Esophagus squamous epithelium (tissue), 5 donors: ENCODE measurements at places on chromosomes 7 and 10.

DNA sequence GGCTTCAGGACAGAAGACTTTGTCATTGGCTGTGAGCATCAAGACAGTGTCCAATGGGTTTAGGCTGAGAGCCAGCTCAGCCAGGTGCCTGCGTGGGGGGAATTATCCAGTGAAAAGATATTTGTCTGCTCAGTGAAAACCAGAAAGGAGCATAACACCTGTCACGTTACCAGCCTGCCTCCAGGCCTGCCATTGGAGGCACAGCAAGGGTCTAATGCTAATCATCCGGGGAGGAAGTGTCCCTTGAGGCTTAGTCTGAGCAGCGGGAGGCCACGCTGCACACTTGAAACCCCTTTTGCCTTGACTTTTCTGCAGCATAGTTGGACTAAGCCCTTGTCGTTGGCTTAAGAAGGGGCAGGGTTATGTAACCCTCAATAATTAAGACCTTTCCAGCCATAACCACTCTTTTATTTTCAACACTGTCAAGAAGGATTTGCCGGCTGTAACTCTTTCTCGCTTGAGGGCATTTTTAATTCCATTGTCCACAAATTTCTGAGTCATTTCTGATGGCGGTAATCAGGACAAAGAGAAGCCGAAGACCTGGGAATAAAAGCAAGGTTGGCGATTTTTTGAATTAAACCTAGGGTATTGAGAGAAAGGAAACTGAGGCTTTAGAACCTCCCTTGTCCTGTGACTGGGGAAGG lies 639.6 kb upstream of the FOXK1 start:
- DNase-seq = no peak
- H3K4me3 ChIP-seq = no peak overlapping the region
- H3K27ac ChIP-seq = no peak overlapping the region
- no peaks in the 10 kb centered on the region for H3K36me3 ChIP-seq

DNA sequence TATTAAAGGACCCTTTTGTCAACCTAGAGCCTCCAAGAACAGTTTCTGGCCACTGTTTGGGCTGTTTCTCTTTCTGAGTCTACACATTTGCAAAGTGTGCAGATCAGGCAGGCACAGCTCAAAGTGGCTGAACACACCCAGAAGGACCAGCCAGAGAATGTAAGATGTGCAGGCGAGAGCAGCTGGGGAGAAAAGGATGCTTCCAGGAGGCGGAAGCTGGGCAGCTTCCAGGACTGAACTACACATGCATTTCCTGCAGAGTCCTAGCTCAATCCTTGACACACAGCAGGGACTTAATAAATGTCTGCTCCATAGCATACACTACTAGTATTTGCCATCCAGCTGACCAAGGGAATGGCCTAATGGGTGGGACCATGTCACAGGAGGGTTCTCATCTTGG lies 70.9 kb downstream of the CTBP2 start:
- no peak for DNase-seq
- H3K4me1 ChIP-seq = peaks cover 4% of the 10 kb centered on the region
- H3K36me3 ChIP-seq = no peaks in the 10 kb centered on the region
- H3K4me3 ChIP-seq = no peak overlapping the region
- no peaks in the 10 kb centered on the region for H3K27me3 ChIP-seq

DNA sequence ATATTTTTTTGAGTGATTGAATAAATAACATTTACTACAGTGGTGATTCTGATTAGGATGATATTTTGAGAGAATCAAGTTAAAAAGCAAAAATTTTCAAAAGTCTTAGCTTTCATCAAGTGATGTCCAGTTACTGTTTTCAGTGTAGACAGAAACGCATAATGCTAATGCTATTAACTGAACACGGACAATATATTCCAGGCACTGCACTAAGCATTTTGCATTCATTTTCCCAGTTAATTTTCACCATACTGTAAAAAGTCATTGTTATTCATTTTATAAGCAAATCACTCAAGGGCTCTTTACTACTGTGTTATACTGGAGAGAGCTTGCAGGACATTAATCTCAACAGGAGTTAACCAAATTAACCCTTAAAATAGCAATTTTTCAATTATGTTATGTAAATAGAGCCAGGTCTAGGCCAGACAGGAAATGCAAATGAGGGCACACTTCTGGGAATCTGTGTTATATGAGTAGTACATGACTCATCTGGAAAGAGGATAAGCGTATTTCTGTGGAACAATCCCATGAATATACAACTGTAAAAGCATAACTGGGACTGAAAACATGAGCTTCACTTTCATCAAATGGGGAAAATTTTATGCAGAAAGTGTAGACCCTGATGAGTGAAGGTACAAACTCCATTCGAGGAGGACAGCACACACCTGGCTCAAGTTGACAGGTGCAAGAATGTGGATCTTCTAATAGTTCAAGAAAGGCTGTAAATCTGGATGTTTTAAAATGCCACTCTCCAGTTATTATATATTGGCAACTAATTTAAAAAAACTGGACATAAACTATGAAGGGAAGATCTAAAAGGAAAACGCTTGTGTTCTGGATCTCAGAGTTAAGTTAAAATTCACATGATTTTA lies 75.4 kb downstream of the ANK3 start:
- no peak for DNase-seq
- H3K36me3 ChIP-seq = no peaks in the 10 kb centered on the region
- H3K4me1 ChIP-seq = peaks cover 3% of the 10 kb centered on the region
- no peaks in the 10 kb centered on the region for H3K27me3 ChIP-seq

DNA sequence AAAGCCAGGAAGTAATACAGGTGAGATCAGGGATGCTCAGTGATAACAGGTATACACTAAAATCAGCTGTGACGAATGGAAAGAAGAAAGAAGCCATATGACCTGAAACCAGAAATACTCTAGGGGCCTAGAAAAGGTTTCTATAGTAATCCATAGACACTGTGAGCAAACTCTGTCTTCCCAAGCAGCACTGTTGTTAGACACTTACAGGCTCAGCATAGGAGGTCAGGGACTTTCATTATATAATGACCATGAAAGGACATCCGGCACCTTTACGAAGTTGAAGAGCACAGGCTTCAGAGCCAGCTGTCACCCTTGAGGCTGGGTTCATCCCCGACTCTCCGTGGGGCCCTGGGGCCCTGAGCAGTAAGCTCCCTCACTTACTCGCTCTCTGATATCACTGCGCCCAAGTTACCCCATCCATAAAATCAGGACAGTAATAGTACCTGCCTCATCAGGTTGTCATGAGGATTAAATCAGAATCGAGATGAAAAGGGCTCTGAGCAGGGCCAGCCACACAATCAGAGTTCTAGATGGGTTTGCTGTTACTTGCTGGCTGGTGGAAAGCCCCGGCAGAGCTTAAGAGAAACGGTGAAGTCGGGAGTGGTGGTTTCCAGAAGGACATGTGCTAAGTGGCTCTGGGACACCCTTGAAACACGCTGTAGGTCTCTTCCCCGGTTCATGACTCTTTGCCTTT lies 79.5 kb downstream of the ITIH5 start:
- H3K4me1 ChIP-seq = no peaks in the 10 kb centered on the region
- no peak for DNase-seq
- no peak overlapping the region for H3K4me3 ChIP-seq
- no peak overlapping the region for H3K27ac ChIP-seq
- H3K27me3 ChIP-seq = no peaks in the 10 kb centered on the region

DNA sequence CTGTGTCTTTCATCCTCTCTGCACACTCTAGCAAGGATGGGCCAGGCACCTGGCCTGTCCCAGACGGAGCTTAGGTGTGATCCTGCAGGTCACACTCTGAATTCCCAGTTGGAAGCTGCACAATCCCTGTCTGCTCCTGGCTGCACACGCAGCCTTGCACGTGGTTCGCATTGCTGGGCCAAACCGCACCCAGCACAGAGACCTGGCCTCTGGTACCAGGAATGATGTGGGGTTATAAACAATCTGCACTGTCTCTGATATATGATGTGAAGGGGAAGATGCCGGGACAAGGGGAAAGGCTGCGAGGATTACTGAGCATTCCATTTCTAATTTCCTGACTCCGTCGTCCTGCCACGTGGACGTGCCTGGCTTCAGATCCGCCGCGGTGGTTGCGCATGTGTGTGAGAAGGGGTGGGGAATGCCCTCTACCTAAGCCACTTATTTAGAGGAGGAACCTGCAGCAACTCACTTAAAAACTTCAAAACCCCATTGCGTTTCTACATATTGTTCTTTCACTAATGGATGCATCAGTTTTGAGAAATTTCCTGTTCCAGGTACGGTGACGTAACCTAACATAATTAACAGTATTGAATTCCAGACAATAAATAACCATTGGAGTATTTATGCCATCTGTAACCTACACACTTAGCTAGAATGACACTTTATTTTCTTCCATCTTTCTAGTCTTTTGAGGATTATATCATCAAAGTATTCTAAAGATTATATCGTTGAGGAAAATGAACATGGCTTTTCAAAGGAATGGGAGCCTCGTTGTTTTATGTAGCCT lies 559.7 kb upstream of the MGMT start:
- no peak overlapping the region for H3K27ac ChIP-seq
- no peaks in the 10 kb centered on the region for H3K36me3 ChIP-seq
- H3K4me3 ChIP-seq = no peak overlapping the region
- no peaks in the 10 kb centered on the region for H3K4me1 ChIP-seq
- no peak for DNase-seq

DNA sequence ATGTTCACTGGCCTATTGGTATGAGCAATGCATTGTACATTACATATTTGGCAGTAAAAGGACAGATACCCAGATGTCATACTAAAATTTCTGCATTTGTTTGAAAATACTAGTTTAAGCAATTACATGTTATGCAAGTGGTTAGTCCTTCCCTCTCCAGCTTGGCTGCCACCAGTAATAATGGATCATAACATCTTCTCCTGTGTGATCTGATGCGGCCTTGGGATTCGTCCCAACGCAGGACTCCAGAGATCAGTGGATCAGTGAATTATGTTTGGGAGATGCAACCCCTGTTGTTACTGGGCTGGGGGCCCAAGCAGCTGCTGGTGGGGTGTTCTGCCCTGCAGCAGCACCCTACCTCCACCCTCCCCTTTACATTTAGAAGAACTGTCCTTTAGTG lies 11.2 kb upstream of the PDK4 start:
- H3K4me1 ChIP-seq = peaks cover 43% of the 10 kb centered on the region
- H3K27ac ChIP-seq = peak overlapping the region; percentile 90
- no peak for DNase-seq
- no peaks in the 10 kb centered on the region for H3K27me3 ChIP-seq

- peak overlapping the region; percentile 62 for H3K4me3 ChIP-seq
- H3K36me3 ChIP-seq = no peaks in the 10 kb centered on the region
- no peaks in the 10 kb centered on the region for H3K27me3 ChIP-seq
- peak overlapping the region; percentile 97 for H3K27ac ChIP-seq
- H3K4me1 ChIP-seq = peaks cover 41% of the 10 kb centered on the region
Observed at GRCh38 chr10:63628526-63629362, 107.5 kb downstream of the REEP3 start.

DNA sequence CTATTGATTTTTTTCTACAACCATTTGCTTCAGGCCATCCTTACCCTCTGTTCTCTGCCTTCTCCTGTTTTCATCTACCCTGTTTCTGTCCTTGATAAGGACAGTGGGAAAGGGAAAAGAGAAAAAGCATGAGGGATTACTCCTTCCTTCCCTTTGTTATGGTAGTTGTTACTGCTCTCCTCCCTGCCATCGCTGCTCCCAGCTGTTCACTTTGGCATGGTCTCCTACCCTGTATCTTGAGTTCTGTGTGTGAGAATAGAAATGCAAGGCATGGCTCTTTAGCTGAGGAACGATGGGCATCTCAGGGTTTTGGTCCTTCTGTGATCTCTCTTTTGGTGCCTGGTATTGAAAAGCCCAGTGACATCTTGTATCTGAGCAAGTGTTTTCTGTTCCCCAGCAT lies 6.4 kb downstream of the CCSER2 start:
- no peak overlapping the region for H3K27ac ChIP-seq
- H3K36me3 ChIP-seq = no peaks in the 10 kb centered on the region
- peaks cover 5% of the 10 kb centered on the region for H3K4me1 ChIP-seq
- DNase-seq = no peak
- H3K27me3 ChIP-seq = no peaks in the 10 kb centered on the region

DNA sequence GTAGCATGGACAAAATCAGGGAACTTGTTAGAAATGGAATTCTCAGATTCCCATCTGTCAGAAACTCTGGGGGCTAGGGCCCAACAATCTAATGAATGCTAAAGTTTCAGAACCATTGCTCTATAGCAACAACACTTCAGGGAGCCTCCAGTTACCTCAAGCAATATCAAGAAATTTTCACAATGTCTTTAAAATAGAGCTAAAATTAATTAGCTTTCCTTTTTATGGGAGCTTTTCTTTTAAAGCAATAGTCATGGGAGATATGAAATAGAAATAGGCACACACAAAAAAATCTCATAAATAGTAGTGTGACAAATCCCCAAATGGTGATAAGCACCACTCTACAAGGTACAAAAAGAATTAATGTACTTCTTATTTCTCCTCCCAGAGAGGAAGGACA lies 80.9 kb downstream of the AASS start:
- H3K4me3 ChIP-seq = no peak overlapping the region
- H3K4me1 ChIP-seq = no peaks in the 10 kb centered on the region
- H3K27me3 ChIP-seq = no peaks in the 10 kb centered on the region
- DNase-seq = no peak
- H3K36me3 ChIP-seq = peaks cover 17% of the 10 kb centered on the region

- DNase-seq = no peak
- H3K4me1 ChIP-seq = peaks cover 21% of the 10 kb centered on the region
- no peak overlapping the region for H3K4me3 ChIP-seq
- H3K27ac ChIP-seq = peak overlapping the region; percentile 31
- no peaks in the 10 kb centered on the region for H3K36me3 ChIP-seq
- no peaks in the 10 kb centered on the region for H3K27me3 ChIP-seq
Observed at GRCh38 chr7:99840136-99840869, 12.5 kb downstream of the CYP3A43 start.

DNA sequence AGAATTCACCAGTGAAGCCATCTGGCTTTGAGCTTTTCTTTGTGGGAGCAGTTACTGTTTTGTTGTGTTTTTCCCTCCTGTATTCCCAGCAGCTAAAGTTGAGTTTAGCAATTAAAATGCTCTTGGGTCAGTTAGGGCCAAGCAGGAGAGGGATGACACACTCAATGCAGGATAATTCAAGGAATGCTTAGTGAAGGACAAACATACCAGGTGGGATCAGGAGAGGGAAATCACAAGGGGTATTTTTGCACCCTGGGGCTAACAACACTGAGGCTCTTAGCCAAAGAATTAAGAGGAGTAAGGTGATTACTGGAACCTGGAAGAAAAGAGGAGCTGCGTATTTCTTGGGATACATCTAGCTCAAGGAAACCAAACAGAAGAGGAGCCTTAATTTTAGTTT lies 82.4 kb upstream of the KCND2 start:
- no peaks in the 10 kb centered on the region for H3K36me3 ChIP-seq
- H3K27me3 ChIP-seq = no peaks in the 10 kb centered on the region
- no peak overlapping the region for H3K4me3 ChIP-seq
- no peak for DNase-seq
- no peak overlapping the region for H3K27ac ChIP-seq
